ENCODE measurements at places on chromosomes 16 and 17.

GRCh38 chr17:77127735-77128361 lies 12.9 kb upstream of the SEC14L1 start:
- peak; percentile 77 for DNase-seq

DNA sequence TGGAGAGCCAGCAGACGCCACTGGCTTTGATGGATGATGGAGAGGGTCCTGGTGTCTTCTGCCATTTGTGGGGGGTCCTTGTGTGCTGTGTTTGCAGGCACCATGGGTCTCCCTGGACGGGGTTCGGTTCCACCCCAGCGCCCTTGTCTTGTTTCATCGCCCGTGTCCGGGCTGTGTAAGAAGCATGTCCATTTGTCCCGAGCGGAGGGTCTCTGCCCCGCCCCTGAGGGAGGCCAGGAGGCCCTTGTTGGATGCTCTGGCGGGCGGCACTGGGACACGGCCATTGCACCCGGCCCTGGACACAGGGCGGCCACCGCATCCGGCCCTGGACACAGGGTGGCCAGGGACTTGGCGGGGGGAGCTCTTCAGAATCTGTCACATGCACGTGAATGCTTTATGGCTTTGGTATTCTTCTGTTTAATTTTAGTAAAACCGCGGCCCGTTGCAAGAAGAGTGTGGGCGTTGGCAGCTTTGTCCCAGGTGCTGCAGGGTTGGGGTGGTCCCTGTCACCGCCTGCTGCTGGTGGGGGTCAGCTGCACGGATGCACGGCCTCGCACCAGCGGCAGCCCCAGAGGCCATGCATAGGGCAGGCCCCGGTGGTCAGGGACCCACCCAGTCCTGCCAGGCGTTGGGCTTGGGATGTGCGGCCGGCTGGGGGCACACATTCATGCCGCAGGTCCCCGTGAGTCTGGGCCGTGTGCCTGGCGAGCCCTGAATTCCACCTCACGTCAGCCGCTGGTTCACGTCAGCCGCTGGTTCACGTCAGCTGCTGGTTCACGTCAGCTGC lies 21.0 kb upstream of the ZNF750 start:
- DNase-seq = no peak

DNA sequence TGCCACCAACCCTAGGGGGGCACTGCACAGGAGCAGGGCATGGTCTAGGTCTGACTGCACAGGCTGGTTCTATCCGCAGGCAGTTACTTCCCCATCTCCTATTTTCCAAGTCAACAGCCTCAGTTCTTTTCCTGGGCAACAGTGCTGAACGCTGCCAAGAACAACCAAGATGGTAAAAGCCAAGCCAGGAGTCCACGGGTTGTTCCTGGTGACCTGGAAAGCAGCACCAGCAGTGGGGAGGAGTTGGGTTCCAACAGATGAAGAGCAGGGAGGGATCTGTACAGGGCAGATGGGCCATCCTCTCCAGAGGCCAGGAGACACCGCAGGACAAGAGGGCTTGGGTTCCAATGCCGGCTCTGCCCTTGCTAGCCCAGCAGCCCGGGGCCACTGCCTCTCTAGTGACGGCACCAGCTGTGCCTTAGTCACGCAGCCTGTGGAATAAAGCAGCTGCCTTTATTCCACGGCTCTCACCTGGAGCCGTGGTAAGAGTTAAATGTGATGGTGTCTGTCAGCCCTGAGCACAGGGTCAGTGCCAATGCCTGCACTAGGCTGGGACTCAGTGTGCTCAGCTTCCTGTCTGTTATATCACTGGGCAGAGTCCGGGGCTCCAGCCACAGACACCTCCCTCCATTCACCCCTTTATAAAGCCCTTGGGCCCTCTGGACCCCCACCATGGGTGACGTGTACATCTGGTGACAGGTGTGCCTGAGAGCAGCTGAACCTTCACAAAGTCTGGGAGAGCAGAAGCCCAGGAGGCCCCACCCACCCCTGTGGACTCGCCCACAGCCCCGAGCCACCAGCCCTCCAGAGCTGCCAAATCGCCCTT lies 44.9 kb downstream of the MARF1 start:
- no peak for DNase-seq

DNA sequence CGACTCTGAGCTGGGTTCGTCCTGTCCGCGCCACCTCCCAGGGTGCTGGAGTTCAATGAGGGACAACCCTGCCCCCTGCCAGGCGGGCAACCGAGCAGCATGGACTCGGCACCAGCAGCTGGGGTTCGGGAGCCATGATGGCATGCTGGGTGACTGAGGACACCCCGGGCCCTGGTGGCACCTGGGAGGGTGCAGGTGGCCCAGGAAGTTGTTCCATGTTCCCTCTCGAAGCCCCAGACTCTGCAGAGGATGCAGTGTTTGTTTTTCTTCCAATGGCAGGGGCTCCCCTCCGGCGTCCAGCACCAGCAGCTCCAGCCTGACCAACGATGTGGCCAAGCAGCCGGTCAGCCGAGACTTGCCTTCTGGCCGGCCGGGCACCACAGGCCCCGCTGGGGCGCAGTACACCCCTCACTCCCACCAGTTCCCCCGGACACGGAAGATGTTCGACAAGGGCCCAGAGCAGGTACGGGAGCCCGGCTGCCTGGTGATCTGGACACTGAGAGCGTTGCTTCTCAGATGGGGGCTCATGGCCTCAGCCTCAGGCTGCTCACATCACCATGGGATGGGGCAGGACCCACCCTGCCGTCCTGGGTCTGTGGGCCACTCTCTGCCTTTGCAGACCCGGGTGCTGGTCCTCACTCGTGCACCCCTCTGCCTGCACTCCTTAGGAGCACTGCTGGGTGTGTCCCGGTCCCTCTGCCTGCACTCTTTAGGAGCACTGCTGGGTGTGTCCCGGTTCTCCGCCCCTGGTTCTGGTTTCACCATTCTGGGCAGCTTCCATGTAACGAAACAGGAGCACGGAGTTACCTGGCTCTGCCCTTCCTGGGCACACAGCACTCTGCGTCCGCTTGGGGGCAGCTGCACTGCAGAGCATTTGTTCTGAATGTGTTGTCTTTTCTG lies 68.2 kb upstream of the CHMP6 start:
- no peak for DNase-seq

DNA sequence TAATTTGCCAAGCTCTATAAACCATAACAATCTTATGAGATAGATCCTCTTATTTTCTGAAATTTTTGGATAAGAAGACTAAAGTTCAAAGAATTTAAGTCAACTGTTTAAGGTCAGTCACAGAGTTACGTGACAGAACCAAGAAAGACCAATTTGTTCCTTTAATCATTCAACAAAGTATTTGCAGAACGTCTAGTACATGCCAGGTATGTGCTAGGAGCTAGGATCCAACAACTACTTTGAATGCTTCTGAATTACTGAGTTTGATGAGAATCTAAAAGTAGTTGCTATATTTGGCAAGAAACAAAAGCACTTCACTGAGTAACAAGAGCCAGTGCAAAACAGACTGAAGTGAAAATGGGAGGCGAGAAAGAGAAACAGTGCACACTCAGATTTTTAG lies 15.0 kb downstream of the GLOD4 start:
- no peak for DNase-seq

GRCh38 chr17:6066183-6066948 lies 3.8 kb upstream of the WSCD1 start:
- DNase-seq = peak; percentile 28

GRCh38 chr16:25613931-25614330 lies 77.8 kb upstream of the HS3ST4 start:
- DNase-seq = no peak

- no peak for DNase-seq
Observed at GRCh38 chr17:43326490-43327275, 72.1 kb upstream of the ARL4D start.

DNA sequence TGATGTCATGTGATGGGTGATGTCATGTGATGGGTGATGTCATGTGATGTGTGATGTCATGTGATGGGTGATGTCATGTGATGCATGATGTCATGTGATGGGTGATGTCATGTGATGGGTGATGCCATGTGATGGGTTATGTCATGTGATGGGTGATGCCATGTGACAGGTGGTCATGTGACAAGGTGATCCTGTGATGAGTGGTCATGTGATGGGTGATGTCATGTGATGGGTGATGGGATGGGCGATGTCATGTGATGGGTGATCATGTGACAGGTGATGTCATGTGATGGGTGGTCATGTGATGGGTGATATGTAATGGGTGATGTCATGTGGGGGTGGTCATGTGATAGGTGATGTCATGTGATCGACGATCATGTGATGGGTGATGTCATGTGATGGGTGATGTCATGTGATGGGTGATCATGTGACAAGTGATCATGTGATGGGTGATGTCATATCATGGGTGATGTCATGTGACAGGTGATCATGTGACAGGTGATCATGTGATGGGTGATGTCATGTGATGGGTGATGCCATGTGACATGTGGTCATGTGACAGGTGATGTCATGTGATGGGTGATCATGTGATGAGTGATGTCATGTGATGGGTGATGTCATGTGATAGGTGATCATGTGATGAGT lies 17.2 kb downstream of the CD300LB start:
- peak; percentile 56 for DNase-seq

DNA sequence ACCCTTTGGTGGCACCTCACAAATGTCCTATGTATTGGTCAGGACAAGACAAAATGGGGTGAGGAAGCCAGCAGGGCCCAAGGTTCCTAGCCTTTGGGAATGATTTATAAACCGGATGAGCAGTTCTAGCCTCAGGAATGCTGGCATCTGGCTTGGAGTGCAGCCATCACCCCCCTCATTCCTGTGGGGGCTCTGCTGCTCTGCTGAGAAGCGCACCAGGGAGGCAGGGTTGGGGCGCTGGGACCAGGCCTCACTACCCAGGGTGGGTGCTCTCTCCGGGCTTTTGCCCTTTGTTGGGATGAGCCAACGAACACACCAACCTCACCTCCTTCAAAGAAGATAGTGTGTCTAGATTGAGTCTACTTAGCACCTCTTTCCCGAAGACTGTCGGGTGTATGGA lies 39.2 kb downstream of the TMEM11 start:
- DNase-seq = no peak

GRCh38 chr17:2710071-2710802 lies 1.3 kb downstream of the CLUH start:
- no peak for DNase-seq

GRCh38 chr17:83201206-83202001 lies 122.0 kb downstream of the METRNL start:
- DNase-seq = no peak

DNA sequence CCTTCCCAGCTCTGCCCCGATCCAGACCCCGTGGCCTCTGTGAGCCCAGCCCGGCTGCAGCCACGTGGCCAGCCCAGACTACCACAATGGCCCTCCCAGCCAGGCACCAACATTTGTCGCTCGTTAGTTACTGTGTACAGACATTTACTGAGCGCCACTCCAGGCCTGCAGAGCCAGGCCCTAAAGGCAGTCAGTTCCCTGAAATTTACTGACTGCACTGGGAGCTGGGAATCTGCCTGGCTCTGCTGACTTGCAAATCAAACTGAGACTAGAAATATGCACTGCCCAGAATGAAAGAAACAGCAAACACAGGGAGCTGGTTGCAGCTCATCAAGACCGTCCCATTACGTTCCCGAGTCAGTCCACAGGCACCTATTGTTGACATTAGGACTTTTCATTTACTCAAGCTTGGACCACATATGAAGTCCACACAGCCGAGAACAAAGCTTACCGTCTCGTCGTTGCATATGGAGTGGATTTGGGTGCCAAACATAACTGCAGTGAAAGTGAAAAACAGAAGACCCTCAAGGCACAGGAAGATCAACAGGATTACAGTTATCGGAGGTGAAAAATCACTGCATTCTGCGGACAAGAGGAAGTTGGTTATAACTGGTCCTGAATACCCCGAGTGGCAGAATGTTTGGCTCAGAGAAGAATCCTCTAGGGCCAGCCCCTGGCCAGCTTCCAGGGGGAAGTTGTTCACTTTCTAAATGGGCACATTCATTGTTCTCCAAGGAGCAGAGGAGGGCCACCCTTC lies 34.5 kb downstream of the ZDHHC7 start:
- peak; percentile 83 for DNase-seq

DNA sequence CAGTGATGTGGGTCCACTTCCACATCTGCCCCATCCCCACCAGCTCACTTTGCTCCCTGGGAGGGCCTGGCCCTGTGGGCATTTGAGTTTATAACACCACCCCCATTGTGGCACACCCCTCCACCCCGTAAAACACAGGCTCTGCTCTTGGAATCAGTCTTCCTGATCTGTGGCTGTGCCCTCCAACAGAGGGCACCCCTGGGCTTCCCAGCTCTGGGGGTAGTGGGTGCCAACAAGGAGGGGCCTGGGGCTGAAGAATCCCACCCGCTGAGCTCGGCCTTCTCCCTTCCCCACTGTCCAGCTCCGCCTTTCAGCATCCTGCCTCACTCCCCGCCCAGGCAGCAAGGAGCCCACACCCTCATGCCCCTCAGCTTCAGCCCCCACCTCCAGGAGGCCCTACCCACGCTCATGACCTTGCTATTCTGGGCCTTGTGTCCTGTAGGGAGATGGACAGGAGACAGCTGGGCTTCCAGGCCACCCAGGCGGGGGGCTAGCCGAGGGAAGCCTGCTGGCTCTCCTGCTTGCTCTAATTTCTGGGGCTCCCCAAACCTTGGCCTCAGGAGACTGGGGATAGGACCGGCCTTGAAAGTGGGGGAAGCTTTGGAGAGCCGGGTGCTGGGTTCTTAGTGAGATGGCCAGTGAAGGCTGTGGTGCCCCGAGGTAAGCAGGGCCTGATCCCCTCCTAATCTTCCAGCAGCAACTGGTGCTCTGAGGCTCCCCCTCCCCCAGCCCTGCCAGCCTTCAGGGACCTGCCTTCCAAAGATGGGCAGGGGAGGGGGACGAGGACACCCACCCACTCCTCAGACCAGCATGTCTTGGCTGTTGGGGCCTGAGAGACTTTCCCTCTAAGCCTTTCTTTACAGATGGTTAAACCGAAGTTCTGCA lies 2.9 kb upstream of the ATP2A1 start:
- no peak for DNase-seq

GRCh38 chr16:11108466-11108805 lies 147.6 kb downstream of the SOCS1 start:
- no peak for DNase-seq

- no peak for DNase-seq
Observed at GRCh38 chr17:65774787-65775186, 213.3 kb upstream of the AXIN2 start.

DNA sequence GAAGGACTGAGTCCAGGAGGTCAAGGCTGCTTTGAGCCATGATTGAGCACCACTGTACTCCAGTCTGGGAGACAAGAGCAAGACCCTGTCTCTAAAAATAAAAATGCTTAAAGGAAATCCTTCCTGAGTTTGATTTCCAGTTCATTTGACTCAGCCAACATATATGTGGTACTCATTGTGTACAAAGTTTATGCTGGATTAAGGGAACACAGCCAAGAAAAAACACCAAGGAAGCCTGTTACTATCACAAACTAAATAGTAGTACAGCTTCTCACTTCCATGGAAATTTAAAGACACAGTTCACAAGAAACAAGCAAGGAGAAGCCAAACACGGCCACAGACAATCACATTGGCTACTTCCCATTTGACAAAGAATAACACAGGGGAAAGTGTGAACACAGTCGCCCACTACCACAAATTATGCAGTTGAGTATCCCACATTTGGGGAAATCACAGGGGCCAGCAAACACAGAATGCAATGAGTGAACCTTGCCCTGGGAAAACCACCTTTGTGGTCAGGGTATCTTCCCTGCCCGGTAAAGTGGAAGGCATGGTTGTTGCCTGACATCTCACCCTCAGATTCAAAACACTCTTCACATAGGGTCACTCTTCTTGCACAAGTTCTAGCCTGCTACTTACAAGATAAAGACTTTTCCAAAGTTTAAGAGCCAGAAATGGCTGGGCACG lies 14.5 kb downstream of the TEX14 start:
- DNase-seq = no peak
